ENCODE measurements at places on chromosomes 5 and 9.
A peak's percentile ranks its signal among the peaks of the same experiment; 100 is the strongest.

- no peak overlapping the region for H3K27ac ChIP-seq
- DNase-seq, result no peak
- H3K4me3 ChIP-seq, result no peak overlapping the region
- H3K27me3 ChIP-seq, result no peaks in the 10 kb centered on the region
- no peaks in the 10 kb centered on the region for H3K4me1 ChIP-seq
Observed at GRCh38 chr9:107260437-107261081, 22.5 kb upstream of the RAD23B start.

GRCh38 chr5:172837640-172838039, 3.6 kb downstream of the ERGIC1 start:
- H3K27me3 ChIP-seq, result no peaks in the 10 kb centered on the region
- peaks cover 32% of the 10 kb centered on the region for H3K36me3 ChIP-seq
- DNase-seq, result peak; percentile 52
- H3K4me1 ChIP-seq, result peaks cover 32% of the 10 kb centered on the region

GRCh38 chr9:124788542-124789217, 11.7 kb downstream of the OLFML2A start:
- H3K27ac ChIP-seq, result no peak overlapping the region
- H3K4me1 ChIP-seq, result no peaks in the 10 kb centered on the region
- H3K27me3 ChIP-seq, result peaks cover 33% of the 10 kb centered on the region
- no peaks in the 10 kb centered on the region for H3K36me3 ChIP-seq
- DNase-seq, result no peak

DNA sequence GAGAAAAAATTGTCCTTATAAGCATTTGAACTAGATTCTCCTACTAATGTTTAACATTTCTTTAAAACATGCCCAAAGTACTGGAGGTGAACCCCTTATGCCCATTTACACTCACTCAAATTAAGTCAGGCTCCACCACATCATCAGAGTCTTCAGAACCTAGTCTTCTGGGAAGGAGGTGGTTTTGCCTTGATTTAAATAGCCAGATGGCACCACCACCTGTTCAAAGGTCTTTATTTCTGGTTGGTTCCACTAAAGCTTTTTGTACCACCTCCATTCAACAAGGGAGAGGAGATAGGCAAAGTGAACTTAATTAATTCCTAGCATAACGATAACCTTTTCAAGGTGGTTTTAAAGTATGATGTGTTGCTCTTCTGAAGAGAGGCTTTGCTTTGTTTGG, 189.5 kb downstream of the SLF1 start:
- H3K4me3 ChIP-seq, result no peak overlapping the region
- peaks cover 7% of the 10 kb centered on the region for H3K27me3 ChIP-seq
- no peaks in the 10 kb centered on the region for H3K36me3 ChIP-seq
- DNase-seq, result no peak

- no peak overlapping the region for H3K27ac ChIP-seq
- no peaks in the 10 kb centered on the region for H3K4me1 ChIP-seq
- no peak overlapping the region for H3K4me3 ChIP-seq
- H3K27me3 ChIP-seq, result no peaks in the 10 kb centered on the region
- no peak for DNase-seq
Observed at GRCh38 chr5:92927291-92927778, 653.7 kb downstream of the NR2F1-AS1 start.

DNA sequence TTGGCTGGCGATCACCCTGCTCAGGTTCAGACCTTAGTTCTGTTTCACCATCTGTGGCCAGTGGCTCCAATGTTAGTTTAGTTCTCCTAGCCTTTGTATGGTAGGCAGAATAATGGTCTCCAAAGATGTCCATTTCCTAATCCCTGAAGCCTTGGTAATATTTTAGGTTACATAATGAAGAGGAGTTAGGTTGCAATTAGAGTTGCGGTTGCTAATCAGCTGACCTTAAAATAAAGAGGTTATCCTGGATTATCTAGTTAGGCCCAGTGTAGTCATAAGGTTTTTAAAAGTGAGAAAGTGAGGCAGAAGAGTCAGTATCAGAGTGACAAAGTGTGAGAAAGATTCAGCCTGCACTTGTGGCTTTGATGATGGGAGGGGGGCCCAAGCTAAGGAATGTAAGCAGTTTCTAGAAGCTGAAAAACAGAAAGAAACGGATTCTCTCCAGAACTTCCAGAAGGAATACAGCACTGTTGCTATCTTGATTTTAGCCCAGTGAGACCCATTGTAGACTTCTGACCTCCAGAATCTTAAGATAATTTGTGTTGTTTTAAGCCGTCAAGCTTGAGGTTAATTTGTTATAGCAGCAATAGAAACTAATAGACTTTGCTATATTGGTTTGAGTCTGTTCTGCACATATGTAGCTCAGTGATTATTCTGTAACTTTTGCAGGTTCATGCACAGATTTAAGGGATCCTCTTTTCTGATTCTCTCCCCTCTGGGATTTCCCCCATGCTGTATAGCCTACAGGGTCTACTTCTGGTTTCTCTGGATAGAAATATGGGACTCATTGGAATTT, 21.6 kb downstream of the LNPEP start:
- peaks cover 47% of the 10 kb centered on the region for H3K4me1 ChIP-seq
- no peaks in the 10 kb centered on the region for H3K27me3 ChIP-seq
- H3K27ac ChIP-seq, result peak overlapping the region; percentile 94
- H3K4me3 ChIP-seq, result peak overlapping the region; percentile 58
- DNase-seq, result peak; percentile 10

- no peak overlapping the region for H3K27ac ChIP-seq
- H3K4me1 ChIP-seq, result no peaks in the 10 kb centered on the region
- no peak overlapping the region for H3K4me3 ChIP-seq
- DNase-seq, result no peak
- H3K27me3 ChIP-seq, result peaks cover 15% of the 10 kb centered on the region
Observed at GRCh38 chr9:84898188-84898587, 228.7 kb downstream of the NTRK2 start.

DNA sequence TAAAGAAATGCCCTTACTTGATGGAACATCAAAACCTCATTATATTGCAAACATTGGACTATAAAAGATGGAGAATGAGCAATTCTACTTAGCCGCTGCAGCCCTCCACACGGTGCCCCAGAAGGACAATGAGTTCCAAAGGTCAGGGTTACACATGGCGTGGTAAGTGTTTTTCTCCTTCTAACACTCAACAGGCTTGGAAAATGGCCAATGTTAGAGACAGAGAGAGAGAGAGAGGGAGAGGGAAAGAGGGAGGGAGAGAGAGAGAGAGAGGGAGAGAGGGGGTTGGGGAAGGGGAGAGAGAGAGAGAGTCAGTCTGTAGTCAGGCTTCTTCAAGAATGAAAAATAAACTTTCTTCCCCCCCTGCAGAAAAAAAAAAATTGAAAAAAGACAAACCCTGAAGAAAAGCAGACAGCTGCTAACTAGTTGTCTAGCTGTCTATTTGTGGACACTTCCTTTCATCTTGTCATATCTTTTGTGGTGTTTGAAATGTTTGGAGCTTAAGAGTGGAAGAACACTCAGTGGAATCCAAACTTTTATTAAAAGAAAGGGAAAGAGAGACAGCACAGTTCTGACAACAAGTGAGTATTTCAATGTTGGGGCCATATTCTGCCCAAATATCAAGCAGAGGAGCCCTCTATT, 324.8 kb downstream of the TMEM38B start:
- DNase-seq, result no peak
- no peaks in the 10 kb centered on the region for H3K36me3 ChIP-seq
- H3K4me1 ChIP-seq, result no peaks in the 10 kb centered on the region
- no peak overlapping the region for H3K27ac ChIP-seq

GRCh38 chr9:135962696-135963307, 1.6 kb upstream of the UBAC1 start:
- H3K4me1 ChIP-seq, result peaks cover 20% of the 10 kb centered on the region
- peaks cover 11% of the 10 kb centered on the region for H3K36me3 ChIP-seq
- peak overlapping the region; percentile 39 for H3K27ac ChIP-seq
- H3K27me3 ChIP-seq, result peaks cover 5% of the 10 kb centered on the region
- no peak for DNase-seq

GRCh38 chr5:175219366-175219765, 224.6 kb downstream of the DRD1 start:
- H3K4me1 ChIP-seq, result no peaks in the 10 kb centered on the region
- no peak overlapping the region for H3K27ac ChIP-seq
- H3K27me3 ChIP-seq, result peaks cover 25% of the 10 kb centered on the region
- DNase-seq, result no peak
- H3K36me3 ChIP-seq, result no peaks in the 10 kb centered on the region

- no peaks in the 10 kb centered on the region for H3K27me3 ChIP-seq
- H3K4me3 ChIP-seq, result no peak overlapping the region
- DNase-seq, result no peak
- H3K4me1 ChIP-seq, result no peaks in the 10 kb centered on the region
Observed at GRCh38 chr5:9348401-9348996, 197.4 kb downstream of the SEMA5A start.

DNA sequence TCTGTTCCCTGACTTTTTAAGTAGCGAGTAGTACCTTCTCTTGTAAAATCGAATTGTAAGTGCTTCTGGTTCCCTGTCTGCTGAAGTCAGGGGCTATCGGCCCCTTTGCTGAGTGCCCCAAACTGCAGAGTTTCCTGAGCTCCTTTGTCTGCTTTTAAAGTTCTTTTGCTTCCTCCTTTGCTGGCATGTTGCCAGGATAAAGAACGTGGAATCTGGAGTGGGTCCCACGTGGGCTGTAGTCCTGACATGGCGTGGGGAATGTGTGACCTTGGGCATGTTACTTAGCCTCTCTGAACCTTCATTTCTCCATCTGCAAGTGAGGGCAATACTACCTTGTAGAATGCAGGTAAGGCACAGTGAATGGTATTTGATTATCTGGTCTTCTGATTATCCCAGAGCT, 13.7 kb upstream of the ODF2 start:
- peaks cover 4% of the 10 kb centered on the region for H3K36me3 ChIP-seq
- no peak overlapping the region for H3K4me3 ChIP-seq
- H3K27me3 ChIP-seq, result no peaks in the 10 kb centered on the region
- no peak overlapping the region for H3K27ac ChIP-seq
- DNase-seq, result no peak

GRCh38 chr5:73151766-73152410, 21.1 kb upstream of the TMEM174 start:
- H3K4me3 ChIP-seq, result no peak overlapping the region
- DNase-seq, result no peak
- no peaks in the 10 kb centered on the region for H3K36me3 ChIP-seq
- H3K27ac ChIP-seq, result no peak overlapping the region
- H3K4me1 ChIP-seq, result peaks cover 4% of the 10 kb centered on the region

DNA sequence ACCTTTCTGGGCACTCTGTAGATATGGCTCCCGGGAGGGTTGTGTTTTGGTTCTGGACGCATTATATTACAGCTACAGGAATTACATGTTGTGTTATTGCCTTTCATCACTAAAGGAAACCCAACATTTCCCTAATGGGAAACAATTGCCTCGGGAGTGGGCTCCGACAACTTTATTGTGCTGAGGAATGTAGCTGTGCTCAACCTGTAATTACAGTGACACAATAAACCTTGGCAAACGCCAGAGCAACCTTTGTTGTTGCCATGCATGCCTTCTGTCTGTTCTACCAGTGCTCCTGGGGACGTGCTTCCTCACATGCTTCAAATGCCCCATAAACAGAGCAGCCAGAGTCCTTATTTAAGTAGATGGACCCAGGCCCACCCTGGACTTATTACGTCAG, 182.4 kb downstream of the DIRAS2 start:
- no peaks in the 10 kb centered on the region for H3K36me3 ChIP-seq
- no peak overlapping the region for H3K4me3 ChIP-seq
- no peak overlapping the region for H3K27ac ChIP-seq
- DNase-seq, result no peak

DNA sequence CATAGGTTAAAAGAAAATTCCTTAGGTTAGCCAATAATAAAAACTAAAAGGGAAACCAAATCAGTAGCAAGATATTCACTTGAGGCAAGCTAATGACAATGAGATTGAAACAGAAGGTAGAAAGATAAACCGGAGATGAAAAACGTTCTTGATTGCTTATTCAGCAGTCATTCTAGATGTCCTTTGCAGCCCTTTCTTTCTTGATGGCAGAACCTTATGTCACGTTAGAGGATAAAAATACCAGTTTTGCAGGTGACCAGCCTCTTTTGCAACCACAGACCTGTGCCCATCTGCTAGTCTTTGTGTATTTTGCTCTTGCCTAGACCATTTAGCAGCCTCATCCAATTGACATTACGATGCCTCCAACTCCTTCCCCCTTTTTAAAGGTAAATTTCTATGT, 337.8 kb downstream of the DMAC1 start:
- H3K4me1 ChIP-seq, result no peaks in the 10 kb centered on the region
- H3K4me3 ChIP-seq, result no peak overlapping the region
- H3K27ac ChIP-seq, result no peak overlapping the region
- H3K27me3 ChIP-seq, result peaks cover 9% of the 10 kb centered on the region

- peaks cover 16% of the 10 kb centered on the region for H3K4me1 ChIP-seq
- no peak overlapping the region for H3K27ac ChIP-seq
- peaks cover 31% of the 10 kb centered on the region for H3K27me3 ChIP-seq
Observed at GRCh38 chr9:38621434-38622287, 1.3 kb upstream of the ANKRD18A start.

- H3K27ac ChIP-seq, result no peak overlapping the region
- H3K36me3 ChIP-seq, result no peaks in the 10 kb centered on the region
- DNase-seq, result no peak
- no peaks in the 10 kb centered on the region for H3K4me1 ChIP-seq
- no peaks in the 10 kb centered on the region for H3K27me3 ChIP-seq
Observed at GRCh38 chr9:16023446-16023845, 470.6 kb downstream of the CCDC171 start.

DNA sequence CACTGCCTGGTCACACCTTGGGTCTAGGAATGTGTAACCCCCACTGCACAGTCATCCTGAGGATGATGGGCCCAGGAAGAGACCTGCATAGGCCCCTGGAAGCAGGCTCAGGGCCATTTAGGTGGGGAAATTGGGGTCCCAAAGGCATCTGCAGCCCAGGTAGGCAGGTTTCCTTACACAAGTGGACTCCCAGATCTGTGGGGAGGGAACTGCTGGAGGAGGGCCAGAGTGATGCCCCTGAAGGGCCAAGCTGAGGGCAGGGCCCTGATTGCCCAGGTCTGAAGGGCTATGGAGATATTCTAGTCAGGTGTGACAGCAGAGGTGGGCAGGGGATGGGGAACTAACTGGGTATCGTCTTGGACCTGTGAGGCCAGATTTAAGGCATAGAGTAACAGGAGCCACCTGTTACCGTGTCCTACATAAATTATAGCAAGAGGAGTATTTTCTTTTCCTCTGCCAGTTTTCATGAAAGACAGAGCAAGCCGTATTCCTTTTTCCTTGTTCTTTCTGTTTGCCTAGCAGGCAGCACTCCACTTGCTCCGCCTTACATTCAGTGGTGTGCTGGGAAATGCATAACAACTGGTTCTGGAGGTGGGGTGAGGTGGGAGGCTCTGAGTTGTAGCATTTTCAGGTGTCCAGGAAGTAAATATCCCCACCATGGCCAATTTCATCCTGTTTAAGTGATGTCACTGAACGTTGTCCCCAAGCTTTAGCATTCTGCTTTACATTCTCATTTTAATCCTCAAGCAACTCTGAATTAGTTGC, 41.3 kb downstream of the PPARGC1B start:
- H3K27me3 ChIP-seq, result no peaks in the 10 kb centered on the region
- no peak for DNase-seq
- no peak overlapping the region for H3K27ac ChIP-seq
- no peak overlapping the region for H3K4me3 ChIP-seq
- no peaks in the 10 kb centered on the region for H3K36me3 ChIP-seq

DNA sequence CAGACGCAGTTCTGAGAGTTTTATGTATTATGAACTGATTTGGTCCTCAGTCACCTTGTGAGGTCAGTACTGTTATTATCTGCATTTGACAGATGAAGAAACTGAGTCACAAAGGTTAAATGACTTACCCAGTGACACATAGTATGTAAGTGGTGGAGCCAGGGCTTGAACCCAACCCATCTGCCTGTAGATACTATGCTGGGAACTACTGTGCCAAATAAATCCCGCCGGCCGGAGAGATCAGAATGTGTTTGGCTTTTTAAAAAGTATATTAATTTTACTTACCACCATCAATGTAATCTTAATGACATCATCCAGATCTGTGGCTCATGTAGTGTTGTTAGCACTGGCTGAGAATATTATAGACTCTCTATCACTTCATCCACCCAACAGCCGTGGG, 80.8 kb downstream of the ZNF618 start:
- no peak overlapping the region for H3K27ac ChIP-seq
- no peaks in the 10 kb centered on the region for H3K4me1 ChIP-seq
- DNase-seq, result no peak
- H3K4me3 ChIP-seq, result no peak overlapping the region
